ENCODE measurements at places on chromosomes 11 and 22.
A peak's percentile ranks its signal among the peaks of the same experiment; 100 is the strongest.

- DNase-seq = no peak
Measured at GRCh38 chr11:1153951-1154493, 3.7 kb upstream of the MUC5AC start.

DNA sequence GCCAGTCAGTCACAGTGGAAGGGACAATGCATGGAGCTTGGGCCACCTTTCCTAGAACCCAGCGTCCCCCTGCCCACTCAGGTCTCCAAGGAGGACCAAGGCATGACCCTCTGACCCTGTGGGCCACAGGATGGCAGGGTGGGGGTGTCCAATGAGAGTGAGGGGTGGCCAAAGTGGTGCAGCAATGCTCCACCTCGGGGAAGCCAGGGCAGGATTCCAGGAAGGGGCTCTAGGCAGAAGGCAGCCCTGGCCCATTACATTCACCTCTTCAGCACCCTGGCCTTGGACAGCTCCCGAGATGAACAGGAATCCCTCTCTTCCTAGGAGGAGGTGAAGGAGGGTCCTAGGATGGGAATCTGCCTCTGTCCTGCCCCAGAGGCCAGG is 597.5 kb downstream of the BRD1 start:
- no peak for DNase-seq

- DNase-seq = no peak
Measured at GRCh38 chr11:115155978-115156377, 348.2 kb downstream of the CADM1 start.

DNA sequence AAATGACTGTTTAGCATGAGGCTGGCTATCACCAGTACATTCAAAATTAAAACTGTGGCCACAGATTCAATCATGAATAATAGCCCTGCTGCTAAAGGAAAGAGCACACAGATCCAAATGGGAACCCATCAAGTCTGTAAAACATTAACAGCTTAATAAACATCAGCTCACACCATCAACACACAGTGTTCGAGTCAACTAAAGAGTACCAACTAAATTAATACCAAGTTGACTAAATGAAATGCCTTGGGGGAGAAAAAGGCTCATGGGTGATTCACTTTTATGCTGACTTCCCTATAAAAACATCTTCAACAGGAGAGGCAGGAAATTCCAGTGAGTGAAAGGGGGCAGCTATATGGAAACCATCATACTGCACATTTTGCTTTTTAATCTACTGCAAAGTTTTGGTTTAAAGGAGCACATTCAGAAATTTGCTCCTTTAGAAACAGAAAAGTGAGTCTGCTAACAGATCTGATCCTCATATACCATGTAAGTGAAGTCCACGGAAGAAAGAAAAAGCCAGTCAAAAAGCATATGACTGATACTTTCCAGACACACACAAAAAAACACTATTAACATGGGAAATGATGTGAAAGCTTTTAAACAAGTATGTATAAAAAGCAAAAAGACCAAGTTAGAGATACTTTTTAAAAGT is 16.3 kb downstream of the LGR4 start:
- DNase-seq = no peak

DNA sequence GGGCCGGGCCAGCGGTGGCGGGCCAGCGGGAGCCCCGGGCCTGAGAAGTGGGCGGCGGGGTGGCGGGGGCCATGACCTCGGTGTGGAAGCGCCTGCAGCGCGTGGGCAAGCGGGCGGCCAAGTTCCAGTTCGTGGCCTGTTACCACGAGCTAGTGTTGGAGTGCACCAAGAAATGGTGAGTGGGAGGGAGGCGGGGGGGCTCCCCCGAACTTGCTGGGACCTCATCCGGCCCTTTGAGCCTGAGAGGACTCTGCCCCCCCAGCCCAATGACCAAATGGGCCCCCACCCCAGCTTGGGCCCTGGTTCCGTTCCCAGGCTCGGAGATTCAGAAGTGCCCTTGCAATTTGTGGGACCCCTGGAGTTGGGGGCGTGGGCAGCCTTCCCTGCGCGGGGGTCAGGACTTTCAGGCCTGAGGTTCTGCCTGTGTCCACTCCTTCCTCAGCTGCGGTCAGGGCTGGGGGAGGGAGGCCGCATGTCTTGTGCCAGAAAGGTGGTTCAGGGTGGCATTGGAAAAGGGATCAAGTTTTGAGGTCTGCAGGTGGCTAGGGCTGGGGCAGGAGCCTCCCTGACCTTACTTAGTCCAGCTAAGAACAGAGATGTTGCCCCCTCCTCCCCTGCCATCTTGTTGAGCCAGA is 496 bp downstream of the EHBP1L1 start:
- DNase-seq = peak; percentile 56

GRCh38 chr22:45670981-45671782 is 452 bp upstream of the ATXN10 start:
- no peak for DNase-seq

DNA sequence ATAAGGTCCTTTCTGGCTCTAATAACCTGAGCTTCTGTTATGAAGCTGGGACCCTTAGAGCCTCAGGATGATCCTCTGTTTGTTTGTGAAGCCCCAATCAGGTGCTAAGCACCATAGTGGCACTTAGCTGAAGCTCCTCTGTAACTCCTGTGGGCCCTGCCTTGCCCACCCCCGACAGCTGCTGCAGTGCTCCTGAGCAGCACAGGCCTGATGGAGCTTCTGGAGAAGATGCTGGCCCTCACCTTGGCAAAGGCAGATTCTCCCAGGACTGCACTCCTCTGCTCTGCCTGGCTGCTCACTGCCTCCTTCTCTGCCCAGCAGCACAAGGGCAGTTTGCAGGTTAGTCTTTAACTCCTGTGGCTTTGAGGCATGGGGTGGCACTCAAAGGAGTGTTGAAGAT is 19.0 kb upstream of the CCDC134 start:
- no peak for DNase-seq

DNA sequence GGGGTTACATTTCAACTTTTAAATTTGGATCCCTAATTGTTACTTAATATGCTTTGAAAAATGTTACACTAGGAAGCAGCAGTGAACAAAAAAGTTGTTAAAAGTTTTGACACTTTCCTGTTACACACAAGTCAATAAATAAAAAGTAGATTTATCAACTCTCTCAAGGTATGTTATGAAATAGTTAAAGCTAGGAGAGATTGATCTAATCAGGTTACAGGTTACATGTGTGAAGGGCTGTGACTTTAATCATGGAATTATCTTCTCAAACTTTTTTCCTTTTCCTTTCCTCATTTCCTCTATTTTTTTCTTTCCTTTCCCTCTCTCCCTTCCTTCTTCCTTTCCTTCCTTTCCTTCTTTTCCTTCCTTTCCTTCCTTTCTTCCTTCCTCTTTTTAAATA is 77.0 kb upstream of the RAB38 start:
- DNase-seq = no peak

DNA sequence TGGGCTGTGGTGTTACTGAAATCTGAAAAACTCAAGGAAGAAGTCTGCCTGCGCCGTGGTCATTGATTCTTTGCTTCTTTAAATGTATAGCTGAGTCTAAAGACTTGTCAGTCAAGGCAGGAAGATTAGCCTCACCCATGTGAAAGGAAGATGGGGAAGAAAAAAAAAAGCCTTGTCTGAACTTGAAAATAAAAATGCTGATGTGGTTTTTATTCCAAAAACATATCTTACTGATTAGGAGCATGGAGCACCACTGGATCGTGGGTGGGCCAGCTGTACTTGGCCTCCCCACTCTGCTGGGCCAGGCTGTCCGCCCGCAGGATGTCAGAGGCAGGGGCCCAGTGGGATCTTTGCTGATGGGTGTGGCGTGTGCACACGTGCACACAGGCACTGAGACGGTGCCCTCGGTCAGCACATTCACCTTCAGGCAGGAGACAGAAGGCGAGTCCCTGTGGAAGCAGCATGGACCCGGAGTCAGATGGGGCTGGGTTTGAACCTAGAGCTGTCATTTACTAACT is 111.9 kb downstream of the WNT7B start:
- DNase-seq = no peak

- no peak for DNase-seq
Measured at GRCh38 chr11:96008161-96008720, 84.3 kb upstream of the MTMR2 start.

- no peak for DNase-seq
Measured at GRCh38 chr11:31764766-31765165, 46.4 kb downstream of the PAX6 start.

GRCh38 chr11:115939731-115940421 is 435.7 kb upstream of the CADM1 start:
- DNase-seq = no peak

DNA sequence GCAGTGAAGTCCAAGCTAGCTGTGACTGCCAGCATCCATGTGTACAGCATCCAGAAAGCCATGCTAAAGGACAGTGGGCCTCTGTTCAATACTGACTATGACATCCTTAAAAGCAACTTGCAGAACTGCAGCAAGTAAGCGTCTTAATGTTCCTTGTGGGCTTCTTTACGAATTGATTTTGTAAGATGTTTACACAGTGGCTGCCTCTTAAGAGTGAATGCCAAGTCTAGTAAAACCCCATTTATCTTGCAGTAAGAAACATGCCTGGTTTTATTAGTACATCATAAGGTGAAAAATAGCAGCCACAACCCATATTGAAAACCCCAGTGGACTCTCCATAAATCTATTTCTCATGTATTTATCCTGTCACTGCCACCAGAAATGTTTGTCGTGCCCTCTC is 20.5 kb downstream of the POLD3 start:
- DNase-seq = no peak

- no peak for DNase-seq
Measured at GRCh38 chr22:20196094-20196842, 45.4 kb upstream of the CCDC188 start.

GRCh38 chr11:62728171-62728988 is at the start of gene TTC9C:
TTC9C (plus strand) TSS chr11:62728486; CDS start chr11:62728849, 363 bp downstream.
- peak; percentile 90 for DNase-seq

- no peak for DNase-seq
Measured at GRCh38 chr11:23573429-23573828, 713.2 kb upstream of the CCDC179 start.

GRCh38 chr11:14315130-14315529 is 43.9 kb downstream of the RRAS2 start:
- DNase-seq = no peak

- peak; percentile 69 for DNase-seq
Measured at GRCh38 chr11:63999349-64000025, 13.2 kb downstream of the OTUB1 start.

DNA sequence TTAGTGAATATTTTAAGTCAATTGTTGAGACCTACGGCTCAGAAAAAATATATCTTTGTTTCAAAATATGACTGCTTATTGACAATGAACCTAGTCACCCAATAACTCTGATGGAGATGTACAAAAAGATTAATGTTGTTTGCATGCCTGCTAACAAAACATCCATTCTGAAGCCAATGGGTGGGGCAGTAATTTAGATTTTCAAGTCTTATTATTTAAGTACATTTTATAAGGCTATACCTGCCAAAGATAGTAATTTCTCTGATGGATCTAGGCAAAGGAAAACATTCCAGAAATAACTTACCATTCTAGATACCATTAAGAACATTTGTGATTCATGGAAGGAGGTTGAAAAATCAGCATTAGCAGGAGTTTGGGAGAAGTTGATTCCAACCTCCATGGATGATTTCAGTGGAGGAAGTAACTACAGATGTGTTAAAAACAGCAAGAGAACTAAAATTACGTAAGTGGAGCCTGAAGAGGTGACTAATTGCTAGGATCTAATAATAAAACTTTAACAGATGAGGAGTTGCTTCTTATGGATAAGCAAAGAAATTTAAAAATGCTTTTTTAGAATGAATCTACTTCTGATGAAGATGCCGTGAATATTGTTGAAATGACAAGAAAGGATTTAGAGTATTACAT is 26.4 kb upstream of the OR8D2 start:
- DNase-seq = no peak

DNA sequence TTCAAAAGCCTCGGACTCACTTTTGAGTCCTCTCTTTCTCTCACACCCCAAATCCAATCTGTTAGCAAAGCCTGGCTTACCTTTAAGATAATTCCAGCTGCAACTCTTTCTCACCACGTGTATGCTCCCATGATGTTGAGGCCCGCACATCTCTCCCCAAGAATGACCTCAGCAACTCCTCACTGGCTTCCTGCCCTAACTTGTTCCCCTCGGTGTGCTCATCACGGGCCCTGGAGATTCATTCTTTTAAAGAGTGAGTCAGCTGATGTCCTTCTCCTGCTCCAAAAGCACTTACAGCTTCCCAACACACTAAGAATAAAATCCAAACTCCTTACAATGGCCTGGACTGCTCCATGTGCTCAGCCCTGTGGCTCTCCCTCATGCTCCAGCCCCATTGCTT is 1041.3 kb downstream of the OPCML start:
- DNase-seq = no peak

DNA sequence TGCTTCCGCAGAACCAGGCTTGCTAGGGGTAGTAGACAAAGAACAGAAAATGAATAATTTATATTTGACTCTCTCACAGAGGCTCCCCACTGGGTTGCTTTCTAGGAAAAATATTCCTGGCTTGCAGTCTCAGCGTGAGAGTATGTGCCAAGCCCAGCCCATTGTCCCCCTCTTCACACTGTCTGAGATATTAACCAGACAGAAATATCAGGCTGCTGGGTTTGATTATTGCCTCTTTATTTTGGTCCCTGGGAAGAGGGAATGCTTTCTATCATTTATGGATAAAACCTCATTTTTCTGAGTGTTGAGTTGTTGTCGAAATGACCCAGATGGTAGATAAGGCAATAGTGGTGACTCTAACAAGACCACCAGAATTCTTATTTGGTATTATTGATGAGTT is 367.9 kb downstream of the METTL15 start:
- no peak for DNase-seq

- DNase-seq = no peak
Measured at GRCh38 chr11:15821451-15821850, 534.9 kb downstream of the SOX6 start.

DNA sequence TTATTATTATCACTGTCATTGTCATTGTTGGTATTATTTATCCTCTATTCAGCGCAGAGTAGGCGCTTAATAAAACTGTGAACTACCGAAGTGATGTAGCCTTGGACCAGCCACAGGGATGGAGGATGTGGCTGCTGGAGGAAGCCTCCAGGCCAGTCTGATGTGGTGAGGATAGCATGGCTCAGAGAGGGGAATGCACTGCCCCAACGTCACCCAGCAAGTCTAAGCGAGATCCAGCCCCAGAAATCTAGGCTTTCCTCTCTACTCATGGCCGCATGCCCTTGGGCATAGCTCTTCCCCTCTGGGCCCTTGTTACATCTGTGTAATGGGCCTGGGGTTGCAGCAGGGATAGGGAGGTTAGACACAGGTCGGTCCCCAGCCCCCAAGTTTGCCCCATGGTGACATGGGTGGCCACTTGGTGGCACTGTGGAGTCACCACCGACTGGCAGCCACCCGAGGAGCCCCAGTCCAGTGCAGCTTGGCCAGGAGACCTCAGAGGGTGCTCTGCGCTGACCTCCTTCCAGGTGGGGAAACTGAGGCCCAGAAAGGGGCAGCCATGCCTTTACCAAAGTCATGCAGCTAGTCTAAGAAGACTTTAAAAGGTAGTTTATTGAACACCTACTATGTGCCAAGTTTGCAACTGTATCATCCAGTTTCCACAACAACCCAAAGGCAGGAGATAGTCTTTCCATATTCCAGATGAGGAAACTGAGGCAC is 395.7 kb downstream of the MN1 start:
- DNase-seq = no peak

Data from uterus (tissue), 4 donors.